Nucleus accumbens (tissue), 56 donors: ENCODE measurements at places on chromosomes 12 and 14.

DNA sequence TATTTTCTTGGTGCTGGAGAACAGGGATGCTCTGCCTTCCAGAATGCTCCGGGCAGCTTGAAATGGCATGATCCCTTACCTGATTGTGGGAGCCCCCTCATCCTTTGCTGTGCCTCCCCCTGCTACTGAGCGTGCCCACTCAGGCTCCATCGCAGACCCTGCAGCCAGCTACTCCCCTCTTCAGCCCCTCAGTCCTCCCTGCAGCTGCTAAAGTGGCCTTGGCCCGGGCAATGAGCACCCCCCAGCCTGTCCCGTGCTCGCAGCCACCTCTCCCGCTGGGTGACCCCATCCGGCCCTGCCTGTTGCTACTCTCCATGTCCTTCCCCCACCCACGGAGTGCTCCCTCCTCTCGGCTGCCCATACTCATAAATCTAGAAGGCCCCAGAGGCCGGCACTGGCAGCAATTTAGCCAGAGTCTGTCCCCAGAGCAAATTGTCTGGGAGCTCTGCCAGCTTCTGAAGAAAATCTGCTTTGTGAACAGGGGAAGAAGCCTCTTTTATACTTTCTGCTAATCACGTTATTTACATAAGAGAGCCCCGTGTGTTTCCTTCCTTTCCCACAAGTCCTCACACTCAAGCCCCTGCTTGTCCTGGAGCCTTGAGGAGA is 143.7 kb upstream of the FRMD6 start:
- DNase-seq, result peak; percentile 41

DNA sequence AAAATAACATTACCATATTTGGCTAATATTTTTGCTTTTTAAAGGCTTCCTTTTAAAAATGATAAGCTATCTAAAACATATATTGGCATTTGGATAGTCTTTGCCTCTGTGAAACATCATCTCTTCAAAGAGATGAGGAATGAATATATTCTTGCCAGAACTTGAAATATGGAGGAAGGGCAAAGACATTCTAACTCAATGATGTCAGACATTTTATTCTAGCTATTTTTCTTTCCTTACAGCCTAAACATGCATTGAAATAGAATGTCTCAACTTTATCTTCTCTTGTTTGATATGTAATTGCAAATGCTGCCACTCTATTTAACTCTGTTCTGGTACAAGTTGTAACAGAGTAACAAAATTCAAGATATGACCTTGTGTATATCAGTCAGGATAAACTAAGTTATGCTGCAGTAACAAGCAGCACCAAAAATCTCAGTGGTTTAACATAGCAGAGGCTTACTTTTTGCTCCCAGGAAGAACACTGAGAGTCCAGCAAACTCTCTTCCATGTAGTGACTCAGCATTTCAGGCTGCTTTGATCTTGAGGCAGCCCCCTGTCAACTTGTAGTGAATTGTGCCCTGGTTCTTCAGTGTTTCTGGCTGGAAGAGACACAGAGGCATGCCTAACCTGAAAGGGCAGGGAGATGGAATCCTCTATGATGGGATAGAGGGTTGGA is 11.0 kb downstream of the IRAK3 start:
- DNase-seq, result no peak

- no peak for DNase-seq
Measured at GRCh38 chr12:52145228-52146088, 46.4 kb downstream of the KRT80 start.

- no peak for DNase-seq
Measured at GRCh38 chr12:125684968-125685790, 619.9 kb downstream of the AACS start.

DNA sequence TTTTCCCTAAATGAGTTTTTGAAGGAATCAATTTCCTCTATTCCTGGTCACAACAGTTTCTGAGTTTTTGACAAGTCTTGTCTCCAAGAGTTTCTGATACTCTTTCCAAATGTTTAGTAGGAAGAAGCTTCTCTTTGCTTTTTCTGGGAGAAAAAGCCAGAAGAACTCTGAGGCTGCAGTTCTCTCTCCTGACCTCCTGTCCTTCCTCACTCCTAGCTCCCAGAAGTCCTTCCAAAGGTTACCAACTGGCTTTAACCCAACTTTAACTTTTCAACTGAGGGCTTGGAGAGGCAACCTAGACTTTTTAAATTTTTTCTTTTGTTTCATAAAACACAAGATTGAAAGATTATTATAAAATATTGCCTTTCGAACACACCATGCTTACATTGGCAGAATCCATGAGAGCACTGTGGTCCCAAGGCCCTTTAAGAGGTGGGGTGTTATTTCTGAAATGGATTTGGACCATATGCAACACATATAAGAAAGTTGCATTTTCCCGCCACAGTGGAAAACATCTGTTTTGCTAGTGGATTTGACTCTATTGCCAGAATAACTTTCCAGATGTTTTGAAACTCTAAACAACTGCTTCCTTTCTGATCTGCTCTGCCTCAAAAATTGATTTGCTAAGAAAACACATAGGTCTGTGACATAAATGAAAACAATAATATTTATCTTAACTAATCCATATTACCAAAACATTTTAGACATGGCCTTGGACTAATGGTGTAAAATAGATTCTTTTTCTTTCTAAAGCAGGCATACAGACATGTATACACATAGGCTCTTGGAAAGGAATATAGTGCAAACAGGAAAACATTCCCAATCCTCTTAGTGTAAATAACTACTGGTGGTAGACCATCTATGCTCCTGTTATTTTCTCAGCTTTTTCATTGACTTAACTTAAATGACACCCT is 22.3 kb upstream of the EPS8 start:
- no peak for DNase-seq

- no peak for DNase-seq
Measured at GRCh38 chr14:86050757-86051156, 520.8 kb downstream of the FLRT2 start.

- DNase-seq, result no peak
Measured at GRCh38 chr14:58787592-58787991, 149.8 kb downstream of the DACT1 start.

DNA sequence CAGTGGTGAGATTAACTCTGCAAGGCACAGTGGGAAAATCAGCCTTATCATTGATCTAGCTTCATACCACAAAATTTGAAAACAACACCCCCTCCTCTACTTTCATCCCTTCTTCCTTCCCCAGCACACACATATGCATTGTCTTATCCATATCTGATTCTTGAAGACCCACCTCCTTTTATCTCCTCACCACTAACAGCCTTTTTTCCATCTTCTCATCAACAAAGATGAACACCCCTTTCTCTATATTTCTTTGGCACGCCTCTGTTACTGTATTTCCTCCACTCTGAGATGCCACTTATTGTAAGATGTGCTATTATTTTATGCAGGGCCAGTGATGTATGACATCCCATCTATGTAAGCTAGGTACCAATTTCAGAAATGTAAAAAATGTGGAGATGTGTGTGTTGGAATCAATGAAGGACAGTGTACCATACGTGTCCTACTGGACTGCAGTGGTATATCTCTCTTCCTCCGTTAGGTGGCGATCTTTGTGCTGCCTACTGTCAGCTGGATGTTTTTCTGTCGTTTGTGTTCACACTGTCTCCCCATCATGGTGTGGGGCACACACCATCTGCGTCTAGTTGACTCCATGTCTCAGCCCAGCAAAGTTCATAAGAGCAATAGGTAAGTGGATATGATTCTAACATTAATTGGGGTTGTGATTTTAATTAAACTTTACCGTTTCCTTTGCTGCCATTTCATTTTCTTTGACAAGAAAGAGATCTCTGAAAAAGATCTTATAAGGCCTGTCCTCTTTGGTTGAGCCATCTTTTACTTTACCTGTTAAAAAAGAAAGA is 24.0 kb downstream of the CCDC38 start:
- DNase-seq, result no peak

DNA sequence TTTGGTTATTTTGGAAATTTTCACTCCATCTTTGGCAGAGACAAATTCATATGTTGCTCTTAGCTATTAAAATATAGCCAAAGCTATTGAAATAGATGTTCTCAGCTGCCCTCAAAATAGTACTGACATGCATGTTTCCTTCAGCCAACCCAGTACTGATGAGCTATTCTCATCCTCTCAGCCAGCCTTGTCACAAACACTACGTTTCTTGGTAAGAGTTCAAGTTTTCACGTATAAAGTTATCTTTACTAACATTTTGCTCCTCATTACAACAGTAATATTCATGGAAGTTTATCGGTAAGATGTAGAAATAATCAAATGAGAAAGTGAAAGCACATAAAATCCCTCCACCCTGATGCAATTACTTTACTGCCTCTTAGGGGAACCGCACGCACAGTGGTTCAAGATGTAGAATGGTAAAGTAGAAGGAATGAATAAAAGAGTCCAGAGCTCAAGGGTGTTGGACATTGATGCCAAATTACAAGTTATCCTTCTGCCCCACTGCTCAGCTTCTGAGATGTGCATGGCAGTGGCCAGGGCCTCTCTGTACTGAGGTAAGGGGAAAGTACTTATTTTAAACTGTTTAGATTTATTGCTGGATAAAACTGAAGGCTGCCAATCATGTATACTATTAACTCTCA is 20.7 kb downstream of the GCH1 start:
- no peak for DNase-seq

GRCh38 chr12:111174251-111174960 is 194.5 kb downstream of the PHETA1 start:
- DNase-seq, result no peak

DNA sequence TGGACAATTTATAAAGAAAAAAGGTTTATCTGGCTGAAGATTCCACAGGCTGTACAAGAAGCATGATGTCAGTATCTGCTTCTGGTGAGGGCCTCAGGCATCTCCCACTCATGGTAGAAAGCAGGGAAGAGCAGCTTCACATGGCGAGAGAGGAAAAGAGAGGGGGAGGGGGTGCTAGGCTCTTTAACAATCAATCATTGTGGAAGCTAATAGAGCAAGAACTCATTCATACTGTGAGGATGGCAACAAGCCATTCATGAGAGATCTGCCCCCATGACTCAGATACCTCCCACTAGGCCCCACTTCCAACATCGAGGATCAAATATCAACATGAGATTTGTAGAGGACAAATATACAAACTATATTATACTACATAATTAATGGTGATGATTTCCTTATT is 361.9 kb upstream of the FAR2 start:
- no peak for DNase-seq

DNA sequence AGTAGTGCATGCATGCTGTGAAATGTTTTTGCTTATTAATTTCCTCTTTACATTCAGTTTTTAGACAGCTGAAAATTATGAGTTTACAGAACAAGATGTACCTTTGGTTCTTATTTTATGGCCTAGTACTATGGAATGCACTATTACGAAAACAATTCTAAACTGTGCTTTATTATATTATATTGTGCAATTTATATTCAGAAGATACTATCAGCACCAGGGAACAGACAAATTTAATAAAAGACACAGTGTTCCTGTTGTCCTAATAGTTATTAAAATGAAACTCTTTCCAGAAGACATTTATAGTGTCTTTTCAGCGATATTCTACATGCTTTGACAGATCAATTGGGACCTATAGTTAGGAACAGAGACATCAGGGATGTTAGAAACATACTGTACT is 427.3 kb downstream of the BTG1 start:
- no peak for DNase-seq

- DNase-seq, result peak; percentile 16
Measured at GRCh38 chr14:77033622-77034589, 5.4 kb upstream of the IRF2BPL start.

- no peak for DNase-seq
Measured at GRCh38 chr12:56898938-56899337, 35.3 kb downstream of the SDR9C7 start.

DNA sequence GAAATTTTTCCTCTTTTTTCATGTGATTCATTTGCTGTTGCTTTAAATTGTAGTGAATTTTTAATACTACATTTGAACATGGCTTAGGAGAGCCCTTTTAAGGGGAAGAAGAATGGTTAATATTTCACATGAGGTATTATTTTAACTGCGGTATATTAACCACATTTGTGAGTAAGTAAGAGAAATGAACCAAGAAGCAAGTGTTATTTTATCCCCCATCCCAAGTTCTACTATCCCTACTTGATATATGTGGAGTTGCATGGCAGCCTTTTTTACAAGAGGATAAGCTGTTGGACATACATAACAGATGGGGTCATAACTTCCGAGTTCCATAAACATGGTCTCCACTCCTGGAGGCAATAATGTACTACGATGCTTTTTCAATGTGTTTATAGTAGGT is 623.3 kb downstream of the LRFN5 start:
- DNase-seq, result no peak

DNA sequence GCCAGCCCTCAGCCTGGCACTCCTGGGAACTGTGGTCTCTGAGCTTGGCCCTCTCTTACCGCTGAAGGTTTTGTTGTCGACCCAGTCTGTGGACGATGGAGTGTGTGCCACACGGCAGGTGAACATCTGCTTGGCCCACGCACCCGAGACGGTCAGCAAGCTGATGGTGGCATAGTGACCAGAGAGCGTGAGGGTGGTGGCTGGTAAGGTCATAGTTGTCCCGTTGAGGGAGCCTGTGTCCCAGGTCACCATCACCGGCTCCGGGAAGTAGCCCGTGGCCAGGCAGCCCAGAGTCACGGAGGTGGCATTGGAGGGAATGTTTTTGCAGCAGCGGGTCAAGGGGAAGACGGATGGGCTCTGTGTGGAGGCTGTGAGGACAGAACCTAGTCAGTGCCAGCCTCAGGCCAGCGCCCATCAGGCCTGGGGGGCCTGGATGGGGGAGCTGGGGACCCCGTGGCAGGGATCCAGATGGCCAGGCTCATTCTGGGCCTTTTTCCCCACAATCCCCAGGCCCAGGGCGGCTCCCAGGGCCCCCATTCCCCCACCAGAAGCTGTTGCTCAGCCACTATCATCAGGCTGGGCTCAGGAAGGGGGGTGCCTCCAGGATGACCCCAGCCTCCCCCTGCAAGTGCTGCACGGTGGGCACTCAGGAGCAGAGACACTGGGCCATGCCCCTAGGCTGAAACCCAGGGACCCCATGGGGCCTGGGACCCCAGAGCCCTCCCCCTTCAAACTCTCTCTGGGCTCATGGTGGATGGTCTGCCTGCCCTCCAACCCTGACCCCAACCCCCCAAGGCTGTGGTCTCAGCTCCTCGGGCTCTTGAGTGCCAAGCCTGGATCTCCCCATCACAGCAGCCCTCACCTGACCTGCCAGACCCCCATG is 75.2 kb downstream of the TMEM121 start:
- no peak for DNase-seq

DNA sequence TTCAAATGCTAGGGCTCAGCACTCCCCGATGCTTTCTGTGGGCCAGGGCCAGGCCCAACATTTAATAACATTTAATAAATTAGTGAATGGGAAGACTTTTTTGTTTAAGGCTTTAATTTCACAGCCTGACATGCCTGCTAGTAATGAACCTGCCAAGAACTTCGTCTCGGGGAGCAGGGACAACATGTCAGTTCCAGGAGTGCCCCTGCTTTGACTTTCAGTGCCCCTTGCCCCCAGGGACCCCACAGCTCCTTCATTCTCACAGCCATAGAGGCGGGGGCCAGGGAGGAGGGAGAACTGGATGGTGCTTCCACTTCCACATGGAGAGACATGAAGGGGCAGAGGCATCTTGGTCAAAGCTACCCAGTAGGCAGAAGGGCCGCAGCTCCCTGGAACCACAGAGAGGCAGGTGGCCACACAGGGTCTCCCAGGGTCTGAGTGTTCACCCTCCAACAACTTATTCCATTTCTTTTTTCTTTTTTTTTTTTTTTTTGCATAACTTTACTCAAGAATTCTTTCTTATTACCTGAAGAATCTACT is 66.0 kb upstream of the DDX11 start:
- DNase-seq, result no peak

GRCh38 chr12:114625294-114625851 is 58.6 kb downstream of the TBX3 start:
- DNase-seq, result no peak

- no peak for DNase-seq
Measured at GRCh38 chr14:61406675-61407074, 85.3 kb downstream of the PRKCH start.
